ENCODE measurements at places on chromosomes 11 and 22.

- DNase-seq = no peak
These were observed 160.0 kb downstream of the NAV2 start for GRCh38 chr11:19872512-19873145.

- no peak for DNase-seq
These were observed 9.8 kb downstream of the THAP12 start for GRCh38 chr11:76371170-76371569.

DNA sequence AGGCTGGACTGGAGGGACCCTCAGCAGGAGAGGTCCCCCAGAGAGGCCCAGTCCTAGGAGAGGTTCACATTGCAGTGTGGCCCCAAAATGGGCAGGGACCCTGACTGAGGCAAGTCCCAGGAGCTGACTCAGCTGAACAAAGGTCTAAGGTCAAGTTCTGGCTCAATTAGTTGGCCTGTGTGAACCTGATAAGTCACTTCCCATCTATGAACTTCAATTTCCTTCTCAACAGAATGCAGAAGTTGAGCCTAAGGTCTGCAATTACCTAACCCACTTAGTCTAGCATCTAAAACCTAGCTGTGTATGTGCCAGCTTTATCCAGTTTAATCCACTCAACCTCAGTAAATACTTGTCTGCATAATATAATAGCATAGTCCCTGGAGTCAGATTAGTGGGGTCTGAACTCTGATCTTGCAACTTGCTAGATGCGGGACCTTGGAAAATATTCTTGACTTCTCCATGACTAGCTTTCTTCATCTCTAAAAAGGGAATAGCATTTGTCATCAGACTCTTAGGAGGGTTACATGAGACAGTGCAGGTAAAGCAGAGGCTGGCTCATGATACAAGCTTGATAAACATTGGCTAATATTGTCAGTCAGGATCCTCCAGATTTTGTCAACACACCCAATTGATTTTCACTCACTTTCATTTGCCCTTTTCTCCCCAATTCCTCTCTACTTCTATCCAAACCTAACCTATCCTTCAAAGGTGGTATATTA is 465.5 kb downstream of the INSC start:
- no peak for DNase-seq

GRCh38 chr22:38837414-38837928 is 6.4 kb downstream of the NPTXR start:
- no peak for DNase-seq

GRCh38 chr22:46369716-46370583 is 34.4 kb downstream of the TRMU start:
- DNase-seq = no peak

- DNase-seq = no peak
These were observed 29.0 kb downstream of the FBLN1 start for GRCh38 chr22:45531441-45532234.

DNA sequence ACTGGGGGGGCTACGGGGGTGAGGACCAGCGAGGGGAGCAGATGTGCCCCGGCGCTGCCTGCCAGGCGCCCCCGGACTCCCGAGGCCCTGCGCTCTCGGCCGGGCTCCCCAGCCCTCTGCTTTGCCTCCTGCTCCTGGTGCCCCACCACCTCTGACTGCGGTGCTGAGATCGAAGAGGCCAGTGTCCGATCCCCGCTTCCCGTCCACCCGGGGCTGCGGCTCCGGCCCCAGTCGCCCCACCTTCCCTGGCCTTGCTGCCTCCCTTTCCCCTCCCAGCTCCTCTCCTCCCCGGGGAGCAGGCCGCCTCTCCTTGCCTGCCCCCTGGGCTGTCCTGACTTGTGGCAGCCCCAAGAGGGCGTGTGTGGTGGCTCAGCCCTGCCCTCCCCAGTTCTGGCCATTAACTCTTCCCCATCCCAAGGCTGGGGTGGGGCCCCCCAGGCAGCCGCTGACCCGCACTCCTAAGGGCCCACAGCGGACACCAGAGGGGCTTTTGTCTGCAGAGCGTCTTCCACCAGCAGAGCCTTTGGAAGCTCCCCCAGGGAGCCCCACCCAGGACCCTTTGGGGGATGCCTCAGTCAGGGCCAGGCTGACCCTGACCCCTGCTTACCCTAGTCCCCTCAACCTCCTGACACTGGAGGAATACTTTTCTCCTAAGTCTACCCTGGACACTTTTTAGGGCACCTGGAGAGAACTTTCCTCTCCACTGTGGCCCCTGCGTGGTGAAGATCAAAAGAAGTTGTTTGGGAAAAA is 16.6 kb downstream of the RTN4RL2 start:
- DNase-seq = no peak

GRCh38 chr11:62400281-62400680 is 18.6 kb upstream of the SCGB1A1 start:
- DNase-seq = no peak

DNA sequence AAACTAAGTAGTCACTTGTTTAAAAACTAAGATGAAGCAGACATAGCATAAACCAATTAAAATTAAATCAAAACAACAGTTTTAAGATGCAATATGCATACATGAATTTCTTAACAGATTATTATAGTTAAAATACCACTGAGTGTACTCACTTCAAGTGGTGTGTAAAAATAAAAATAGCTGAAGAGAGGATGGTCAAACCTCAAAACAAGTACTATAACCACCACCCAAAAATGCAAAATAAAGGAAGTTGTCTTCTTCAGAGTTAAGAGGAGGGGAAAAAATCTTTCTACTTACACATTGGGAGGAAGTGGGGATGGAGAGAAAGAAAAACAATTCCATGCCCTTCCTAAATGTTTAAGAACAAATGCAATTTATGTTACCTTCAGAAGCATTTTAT is 31.9 kb downstream of the RRAS2 start:
- DNase-seq = no peak

- DNase-seq = peak; percentile 29
These were observed 26.1 kb upstream of the EED start for GRCh38 chr11:86218125-86219084.

DNA sequence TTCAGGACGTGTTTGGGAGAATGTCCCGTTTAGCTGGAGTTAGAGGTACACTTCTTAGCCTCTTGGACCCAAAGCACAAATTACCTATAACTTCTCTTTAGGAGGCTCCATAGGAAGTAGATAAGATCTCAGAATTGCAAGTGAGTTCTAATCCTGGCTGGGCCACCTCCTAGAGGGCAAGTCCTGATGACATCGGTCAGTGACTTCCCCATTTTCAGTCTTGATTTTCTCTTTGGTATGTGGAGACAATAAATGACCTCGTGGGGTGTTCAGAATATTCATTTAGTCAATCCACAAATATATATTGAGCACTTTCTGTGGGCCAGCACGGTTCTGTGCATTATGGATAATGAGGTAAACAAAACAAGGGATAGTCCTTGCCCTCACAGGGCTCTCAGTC is 208.6 kb downstream of the CWF19L2 start:
- no peak for DNase-seq

DNA sequence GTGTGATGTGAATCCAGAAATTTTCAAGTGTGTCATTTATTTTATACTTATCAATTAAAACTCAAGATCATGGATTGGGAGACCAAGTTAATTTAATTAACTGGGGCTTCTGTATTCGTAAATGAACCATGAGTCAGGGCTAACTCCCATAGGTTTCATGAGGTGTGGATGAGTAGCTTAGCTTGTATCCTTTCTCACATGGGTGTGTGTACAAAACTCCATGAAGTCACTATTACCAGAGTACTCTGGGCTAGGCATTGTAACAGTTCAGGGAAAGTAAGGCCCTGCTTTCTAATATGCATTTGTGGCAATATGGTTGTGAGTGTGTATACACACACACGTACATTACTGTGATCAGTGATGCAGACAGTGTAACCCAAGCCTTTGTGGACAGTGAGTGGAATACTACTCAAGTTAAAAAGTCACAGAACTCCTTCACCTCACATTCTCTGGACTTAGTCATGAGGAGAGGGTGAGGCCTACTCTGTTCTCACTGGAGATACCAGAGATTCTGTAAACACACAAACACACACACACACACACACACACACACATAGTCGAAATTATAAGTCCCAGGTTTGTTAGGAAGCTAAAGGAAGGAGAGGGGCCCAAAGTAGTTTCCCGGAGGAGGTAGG is 3.5 kb downstream of the CNTF start:
- DNase-seq = no peak

DNA sequence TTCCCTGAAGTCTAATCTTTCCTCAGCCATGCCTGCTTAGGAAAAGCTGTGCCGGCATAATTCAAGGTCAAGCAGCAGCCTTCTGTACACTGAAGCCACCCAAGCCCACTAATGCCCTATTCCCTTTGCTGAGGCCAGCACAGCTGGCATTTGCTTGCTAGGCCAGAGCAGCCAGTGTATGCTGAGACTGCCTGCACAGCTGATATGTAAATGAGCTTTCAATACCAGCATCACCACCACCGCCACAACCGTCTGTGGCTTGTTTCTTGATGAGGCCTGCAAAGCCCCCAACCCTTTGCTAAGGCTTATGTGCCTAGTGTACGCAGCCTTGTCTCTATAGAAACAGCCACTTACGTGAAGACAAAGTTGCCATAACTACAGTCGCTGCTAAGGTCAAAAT is 56.3 kb upstream of the TNRC6B start:
- DNase-seq = no peak

DNA sequence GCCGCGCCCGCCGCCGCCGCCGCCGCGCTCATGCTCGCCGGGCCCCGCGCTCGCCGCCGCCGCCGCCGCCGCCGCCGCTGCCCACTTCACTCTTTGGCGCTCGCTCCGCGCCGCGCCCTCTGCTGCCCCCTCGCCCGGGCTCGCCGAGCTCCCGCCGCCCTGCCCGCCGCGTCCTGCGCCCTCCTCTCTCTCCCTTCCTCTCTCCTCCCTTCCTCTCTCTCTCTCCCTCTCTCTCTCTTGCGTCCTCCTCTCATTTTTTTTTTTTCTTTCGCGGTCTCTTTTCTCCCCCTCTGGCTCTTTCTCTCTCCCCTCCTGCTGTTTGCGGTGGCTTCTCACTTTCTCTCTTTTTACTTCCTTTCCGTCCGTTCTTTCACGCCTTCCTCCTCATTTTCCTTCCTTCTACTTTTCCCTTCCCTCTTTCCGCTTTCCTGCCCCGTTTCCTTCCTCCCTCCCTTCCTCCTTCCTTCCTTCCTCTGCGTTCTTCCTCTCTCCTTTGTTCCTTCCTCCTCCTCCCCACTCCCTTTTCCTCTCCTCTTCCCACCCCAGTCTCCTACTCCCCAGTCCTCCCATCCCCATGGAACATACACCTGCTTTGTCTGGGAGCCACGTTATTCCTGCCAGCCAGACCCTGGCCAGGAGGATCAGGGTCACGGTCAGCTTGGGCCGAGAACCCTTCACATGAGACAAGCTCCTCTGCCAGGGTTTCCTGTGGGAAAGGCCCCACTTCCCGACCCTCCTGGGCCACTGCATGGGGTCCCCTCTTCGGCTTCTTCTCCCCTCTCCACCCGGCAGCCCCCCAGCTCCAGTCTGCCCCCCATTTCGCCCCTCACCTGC is 19.3 kb upstream of the SHISAL1 start:
- no peak for DNase-seq

DNA sequence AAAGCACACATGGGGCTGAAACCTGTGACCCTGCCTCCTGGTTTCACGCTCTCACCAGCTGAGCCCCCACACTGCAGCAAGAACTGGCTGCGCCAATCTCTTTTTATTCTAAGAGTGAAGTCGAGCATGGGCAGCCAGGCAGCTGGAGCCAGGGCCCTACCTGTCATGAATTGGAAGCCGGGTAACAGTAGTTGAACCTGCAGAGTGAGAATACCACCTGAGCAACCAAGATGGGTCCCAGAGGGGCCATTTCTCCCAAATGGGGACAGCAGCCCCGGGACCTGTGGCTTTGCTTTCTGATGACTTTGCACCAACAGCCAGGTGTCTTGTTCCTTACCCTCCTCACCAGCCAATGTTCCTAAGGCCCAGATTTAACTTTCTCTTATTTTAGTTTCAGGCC is 178.9 kb downstream of the GRIK4 start:
- no peak for DNase-seq

GRCh38 chr11:31798554-31799434 is 12.3 kb downstream of the PAX6 start:
- no peak for DNase-seq

DNA sequence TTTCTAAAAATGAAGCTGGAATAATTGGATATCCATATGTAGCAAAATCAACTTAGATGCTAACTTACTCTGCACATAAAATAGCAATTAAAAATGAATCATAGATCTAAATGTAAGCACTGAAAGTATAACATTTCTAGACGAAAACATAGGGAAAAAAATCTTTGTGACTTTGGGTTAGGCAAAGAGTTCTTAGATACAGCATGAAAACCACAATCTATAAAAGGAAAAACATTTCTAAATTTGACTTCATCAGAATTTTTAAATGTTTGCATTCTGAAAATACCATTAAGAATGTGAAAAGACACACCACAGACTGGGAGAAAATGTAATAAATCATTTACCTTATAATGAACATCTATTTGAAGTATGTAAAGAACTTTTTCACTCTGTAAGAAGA is 128.8 kb downstream of the APIP start:
- DNase-seq = no peak

DNA sequence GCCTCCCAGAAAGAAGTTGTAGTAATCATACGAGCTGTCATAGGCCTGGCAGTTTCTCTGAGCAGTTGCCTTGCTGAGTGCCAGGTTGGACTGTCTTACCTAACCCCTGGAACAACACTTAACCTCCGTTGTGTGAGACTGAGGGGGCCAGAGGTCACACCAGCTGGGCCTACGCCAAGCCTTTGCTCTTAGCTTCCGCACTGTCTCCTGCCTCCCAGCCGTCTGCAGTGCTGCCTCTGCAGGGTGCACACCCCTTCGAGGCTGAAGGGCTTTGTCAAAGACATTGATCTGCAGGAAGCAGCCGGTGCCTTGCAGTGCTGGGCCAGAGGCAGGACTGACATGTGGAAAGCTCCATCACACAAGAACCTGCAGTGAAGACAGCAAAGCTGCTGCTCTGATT is 16.7 kb downstream of the TAB1 start:
- no peak for DNase-seq

GRCh38 chr11:29527391-29527936 is 489.4 kb downstream of the KCNA4 start:
- DNase-seq = no peak

- DNase-seq = no peak
These were observed 985.1 kb downstream of the BRD1 start for GRCh38 chr22:48842583-48842945.
